ENCODE measurements at places on chromosomes 3 and 15.

DNA sequence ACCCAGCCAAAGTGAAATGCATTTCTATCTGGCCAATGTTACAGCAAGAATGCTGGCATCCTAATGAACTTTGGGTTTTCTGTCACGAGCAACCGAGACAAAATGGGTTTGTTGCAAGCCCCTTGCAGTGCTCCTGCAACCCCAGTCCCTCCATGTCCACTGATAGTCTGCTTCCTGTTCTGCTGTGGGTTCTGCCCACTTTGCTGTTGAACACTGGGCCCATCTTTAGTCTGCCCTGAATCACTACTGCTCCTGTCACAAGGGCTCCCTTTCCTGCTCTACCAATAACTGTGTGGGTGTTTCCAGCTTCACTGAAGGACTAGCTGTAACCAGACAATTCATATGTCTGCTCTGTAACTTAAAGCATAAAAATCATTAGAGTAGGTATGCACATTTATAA lies 12.7 kb upstream of the OXSR1 start:
- DNase-seq = no peak

DNA sequence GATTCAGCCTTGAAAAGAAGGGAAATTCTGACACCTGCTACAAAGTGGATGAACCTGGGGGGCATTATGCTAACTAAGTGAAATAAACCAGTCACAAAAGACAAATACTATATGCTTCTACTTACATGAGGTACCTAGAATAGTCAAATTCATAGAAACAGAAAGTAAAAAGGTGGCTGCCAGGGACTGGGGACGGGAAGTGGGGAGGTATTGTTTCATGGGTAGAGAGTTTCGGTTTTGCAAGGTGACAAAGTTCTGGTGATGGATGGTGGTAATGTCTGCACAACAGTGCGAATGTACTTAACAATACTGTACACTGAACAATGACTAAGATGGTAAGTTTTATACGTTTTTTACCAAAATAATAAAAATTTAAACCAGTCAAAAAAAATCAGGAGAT lies 4.8 kb downstream of the IDH2 start:
- no peak for DNase-seq

DNA sequence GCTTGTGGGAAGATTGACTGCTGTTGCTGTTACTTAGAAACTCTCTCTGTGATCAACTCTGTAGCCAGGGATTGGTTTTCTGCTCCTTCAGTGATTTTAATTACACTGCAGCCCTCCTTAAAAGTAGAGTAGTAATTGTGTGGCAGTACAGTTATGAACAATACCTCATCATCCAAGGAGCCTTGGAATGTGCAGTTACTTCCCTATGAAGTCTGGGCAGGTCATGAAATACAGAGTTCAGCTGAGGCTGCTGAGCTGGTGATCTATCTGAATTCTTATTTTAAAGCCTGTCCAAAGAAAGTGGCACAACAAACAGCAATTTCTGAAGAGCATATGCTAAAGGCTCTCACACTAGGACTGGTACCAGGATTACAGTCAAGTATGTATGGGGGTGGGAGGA lies 37.4 kb upstream of the MRPL3 start:
- DNase-seq = peak; percentile 12

DNA sequence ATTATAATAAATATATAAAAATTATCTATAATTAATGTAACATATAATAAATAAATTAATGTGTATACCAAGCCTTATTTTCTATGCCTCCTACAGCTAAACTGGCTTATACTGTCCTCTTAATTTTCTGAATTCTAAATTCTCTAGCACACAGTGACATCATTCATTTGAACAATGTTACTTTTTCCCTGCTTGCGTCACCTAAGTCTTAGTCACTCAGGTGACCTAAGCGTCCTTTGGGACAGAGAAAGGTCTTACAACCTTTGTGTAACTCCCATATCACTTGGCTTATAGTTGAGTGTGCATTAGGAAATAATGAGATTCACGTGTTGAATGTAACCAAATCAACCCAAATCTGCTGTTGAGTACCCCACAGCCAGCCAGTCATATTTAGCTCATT lies 48.5 kb upstream of the KCNMB2 start:
- DNase-seq = no peak

DNA sequence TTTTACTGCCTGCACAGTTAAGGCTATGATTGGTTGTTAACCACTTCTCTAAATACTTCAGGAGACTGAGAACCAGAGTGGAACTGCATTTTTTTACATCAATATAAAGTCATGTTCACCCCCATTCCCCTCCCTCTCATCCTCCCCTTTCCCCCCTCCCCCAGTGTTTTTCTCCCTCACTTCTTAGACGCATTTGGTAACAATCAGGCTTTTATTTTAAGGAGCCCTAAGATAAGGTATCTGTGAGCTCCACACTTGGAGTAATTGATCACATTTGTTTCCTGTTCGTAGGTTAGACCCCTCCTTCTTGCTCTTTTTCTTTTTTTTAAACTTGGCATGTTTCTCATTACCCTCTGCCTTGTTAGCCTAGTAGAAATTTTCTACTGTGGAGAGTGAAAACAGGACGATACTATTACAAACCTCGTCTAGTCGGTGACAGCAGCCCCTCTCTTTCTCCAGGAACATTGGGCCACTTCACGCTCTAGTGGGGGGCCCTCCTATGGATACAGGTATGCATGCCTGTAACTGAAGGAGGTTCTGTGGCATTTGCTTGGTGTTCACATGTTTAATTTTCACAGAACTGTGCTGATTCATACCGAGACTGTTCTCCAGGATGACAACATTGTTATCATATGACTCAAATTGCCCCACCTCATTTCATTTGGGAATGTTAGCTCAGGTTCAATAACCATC lies 314.4 kb downstream of the MECOM start:
- DNase-seq = no peak

- peak; percentile 24 for DNase-seq
Measured at GRCh38 chr15:79474252-79474651, 42.1 kb downstream of the MINAR1 start.

- no peak for DNase-seq
Measured at GRCh38 chr3:192866804-192867203, 50.9 kb downstream of the MB21D2 start.

- no peak for DNase-seq
Measured at GRCh38 chr3:62942764-62943163, 67.5 kb upstream of the CADPS start.

DNA sequence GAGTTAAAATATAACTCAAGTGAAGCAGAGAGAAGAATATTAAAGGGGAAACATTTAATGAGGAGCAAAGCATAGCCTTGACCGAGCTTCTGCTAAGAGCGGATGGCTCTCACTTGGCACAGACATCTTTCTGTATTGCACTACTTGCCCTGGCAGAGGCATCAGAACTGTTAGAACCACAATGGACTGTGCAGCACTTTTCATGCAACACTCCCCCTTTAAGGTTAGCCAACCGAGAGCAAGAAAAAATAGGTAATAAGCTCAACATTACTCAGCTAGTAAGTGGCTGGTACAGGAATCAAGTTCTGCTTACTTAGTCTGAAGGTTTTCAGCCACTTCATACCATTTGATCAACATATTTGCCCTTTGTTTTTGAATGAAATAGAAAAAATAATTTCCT lies 33.7 kb downstream of the CRTC3 start:
- DNase-seq = no peak

DNA sequence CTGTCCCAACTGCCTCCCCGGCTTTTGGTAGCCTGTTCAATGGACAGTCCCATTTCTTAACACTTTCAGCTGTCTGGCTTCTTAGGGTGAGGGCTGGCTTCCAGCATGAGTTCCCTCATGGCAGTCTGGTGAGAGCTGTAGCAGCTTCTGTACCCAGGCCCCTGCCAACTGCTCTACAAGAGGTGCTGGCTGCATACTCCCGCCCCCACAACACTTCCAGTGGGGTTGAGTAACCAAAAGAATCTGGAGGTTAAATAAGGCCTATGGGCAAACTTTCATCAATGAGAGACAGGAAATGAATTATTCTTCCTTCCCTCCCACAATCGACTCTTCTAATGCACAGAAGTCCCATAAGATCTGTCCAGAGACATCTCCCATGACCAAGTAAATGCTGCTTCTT lies 145.0 kb downstream of the NEK10 start:
- DNase-seq = no peak

DNA sequence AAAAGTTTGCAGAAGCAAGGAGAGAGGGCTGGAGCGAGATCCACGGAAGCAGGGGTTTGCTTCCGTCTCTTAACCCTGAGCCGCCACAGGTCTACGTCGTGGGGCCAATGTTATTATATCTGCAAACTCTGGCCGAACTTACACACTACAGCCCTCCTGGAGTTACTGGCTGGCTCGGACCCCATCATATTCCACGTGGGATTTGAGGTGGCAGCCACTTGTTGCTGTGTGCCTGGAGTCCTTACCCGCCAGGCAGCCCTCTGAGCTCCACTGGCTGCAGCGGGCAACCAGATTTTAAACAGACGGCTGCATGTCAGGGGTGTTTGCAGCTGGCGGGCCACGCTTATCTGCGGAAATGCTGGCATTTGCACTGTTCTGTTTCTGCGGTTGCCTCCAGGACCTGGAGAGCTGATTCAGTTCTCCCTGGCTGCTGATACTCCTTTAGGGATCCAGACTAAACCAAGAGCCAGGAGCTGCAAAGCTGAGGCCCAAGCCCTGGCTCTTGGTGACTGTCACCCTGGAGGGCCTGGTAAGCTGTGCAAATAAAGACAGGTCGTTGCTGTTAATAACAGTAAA lies 34.7 kb downstream of the TM2D3 start:
- no peak for DNase-seq

GRCh38 chr3:151787626-151788025 lies 26.3 kb upstream of the AADAC start:
- no peak for DNase-seq

DNA sequence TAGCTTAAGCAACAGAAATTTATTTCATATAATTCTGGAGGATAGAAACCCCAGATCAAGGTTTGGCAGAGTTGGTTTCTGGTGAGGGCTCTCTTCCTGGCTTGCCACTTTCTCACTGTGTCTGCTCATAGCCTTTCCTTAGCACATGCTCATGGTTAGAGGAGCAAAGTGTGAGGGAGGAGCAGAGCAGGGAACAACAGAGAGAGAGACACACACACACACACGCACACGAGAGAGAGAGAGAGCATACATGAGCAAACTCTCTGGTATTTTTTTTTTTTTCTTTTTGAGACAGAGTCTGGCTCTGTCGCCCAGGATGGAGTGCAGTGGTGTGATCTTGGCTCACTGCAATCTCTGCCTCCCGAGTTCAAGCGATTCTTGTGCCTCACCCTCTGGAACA lies 36.8 kb upstream of the ZDHHC23 start:
- DNase-seq = no peak

- no peak for DNase-seq
Measured at GRCh38 chr3:128973988-128974564, 19.8 kb downstream of the CFAP92 start.

- DNase-seq = no peak
Measured at GRCh38 chr15:36601952-36602351, 22.5 kb downstream of the CDIN1 start.

- no peak for DNase-seq
Measured at GRCh38 chr3:194275721-194276120, 75.4 kb downstream of the CPN2 start.

GRCh38 chr15:78879517-78880241 lies 7.0 kb downstream of the MORF4L1 start:
- no peak for DNase-seq

DNA sequence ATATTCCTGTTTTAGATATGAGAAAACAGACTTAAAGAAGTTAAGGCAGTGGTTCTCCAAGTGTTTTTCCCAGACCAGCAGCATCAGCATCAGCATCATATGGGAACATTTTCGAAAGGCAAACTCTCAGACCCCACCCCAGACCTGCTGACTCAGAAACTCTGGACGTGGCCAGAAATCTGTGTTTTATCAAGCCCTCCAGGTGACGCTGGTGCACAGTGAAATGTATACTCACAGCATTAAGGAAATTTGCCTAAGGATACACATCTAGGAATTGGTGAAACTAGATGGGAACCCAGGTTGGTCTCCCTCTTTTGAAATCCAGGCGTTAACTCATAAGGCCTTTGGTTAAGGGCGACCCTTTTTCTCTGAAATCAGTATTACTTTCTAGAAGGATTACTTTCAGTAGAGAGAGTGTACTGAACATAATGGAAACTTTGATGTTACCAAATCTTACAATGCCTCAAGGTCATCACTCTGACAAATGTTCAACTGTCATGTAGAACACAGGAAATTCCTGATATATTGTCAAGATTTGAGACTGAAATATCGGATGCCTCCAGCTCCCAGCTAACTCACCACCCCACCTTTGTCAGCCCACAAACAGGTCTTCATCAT lies 910.2 kb downstream of the ROBO1 start:
- no peak for DNase-seq

DNA sequence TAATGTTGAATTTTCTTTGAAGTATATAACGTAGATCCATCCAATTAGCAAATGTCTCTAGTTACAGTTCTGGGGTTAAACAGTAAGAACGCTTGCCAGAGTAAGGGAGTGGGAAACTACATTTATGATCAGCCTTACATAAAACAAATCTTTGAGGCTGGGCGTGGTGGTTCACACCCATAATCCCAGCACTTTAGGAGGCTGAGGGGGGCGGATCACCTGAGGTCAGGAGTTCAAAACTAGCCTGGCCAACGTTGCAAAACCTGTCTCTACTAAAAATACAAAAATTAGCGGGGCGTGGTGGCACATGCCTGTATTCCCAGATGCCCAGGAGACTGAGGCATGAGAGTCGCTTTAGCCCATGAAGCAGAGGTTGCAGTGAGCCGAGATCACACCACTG lies 50.1 kb upstream of the GATM start:
- no peak for DNase-seq

GRCh38 chr3:117550766-117551165 lies 841.2 kb downstream of the TUSC7 start:
- no peak for DNase-seq

- DNase-seq = no peak
Measured at GRCh38 chr3:174193604-174194003, 665.5 kb upstream of the NAALADL2 start.

- no peak for DNase-seq
Measured at GRCh38 chr15:78620527-78621421, at the start of gene CHRNA3. Gene CHRNA3 (minus strand): TSS chr15:78620996. CDS start chr15:78620794, 202 bp downstream.

DNA sequence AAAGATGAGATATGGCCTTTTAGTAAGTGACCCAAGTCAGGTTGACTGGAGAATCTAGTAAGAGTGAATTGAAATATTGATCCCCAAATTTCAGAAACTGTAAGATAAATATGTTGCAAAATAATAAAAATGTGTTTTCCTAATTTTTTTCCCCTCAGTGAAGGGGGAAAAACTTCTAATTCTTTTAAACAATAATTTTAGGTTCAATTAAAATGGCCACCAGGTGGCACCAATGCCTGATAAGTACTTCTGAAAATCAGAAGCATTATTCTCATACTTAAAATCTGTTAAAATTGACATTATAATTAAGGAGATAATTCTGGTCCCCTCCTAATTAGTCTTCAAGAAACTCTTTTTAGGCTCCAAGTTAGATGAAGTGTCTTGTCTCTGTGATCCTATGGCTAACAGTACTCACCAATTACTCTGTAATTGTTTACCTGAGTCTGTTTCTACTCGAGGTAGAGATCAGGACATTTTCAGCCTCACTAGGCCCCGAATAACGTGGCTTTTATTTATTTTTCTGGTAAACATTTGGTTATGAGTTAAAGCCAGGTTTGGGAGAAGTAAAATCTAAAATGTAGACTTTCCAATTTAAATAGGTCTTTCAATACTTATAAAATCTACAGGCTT lies 52.6 kb downstream of the NMD3 start:
- no peak for DNase-seq
